ENCODE measurements at places on chromosomes 12 and 14.

DNA sequence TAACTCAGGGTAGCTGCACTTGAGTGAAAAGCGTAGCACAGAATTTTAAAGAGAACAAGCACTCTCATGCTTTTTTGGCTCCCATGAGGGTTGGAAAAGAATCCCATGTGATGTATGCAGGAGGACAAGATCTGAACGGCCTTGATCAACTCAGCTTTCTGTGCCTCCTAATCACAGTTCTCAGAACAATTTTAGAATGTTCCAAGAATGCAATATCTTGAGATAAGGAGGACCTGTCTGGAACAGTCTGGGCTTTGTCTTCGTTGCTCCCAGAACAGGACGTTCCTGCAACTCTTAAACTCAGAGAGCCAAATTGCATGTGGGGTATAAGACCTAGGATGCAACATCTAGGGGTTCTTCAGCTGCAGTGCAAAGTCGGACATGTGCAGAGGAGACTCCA lies 582.7 kb downstream of the RERGL start:
- no peak for DNase-seq

GRCh38 chr14:25090716-25091454 lies 40.9 kb upstream of the STXBP6 start:
- DNase-seq, result no peak

GRCh38 chr12:8844665-8845064 lies 22.2 kb downstream of the A2ML1 start:
- no peak for DNase-seq

DNA sequence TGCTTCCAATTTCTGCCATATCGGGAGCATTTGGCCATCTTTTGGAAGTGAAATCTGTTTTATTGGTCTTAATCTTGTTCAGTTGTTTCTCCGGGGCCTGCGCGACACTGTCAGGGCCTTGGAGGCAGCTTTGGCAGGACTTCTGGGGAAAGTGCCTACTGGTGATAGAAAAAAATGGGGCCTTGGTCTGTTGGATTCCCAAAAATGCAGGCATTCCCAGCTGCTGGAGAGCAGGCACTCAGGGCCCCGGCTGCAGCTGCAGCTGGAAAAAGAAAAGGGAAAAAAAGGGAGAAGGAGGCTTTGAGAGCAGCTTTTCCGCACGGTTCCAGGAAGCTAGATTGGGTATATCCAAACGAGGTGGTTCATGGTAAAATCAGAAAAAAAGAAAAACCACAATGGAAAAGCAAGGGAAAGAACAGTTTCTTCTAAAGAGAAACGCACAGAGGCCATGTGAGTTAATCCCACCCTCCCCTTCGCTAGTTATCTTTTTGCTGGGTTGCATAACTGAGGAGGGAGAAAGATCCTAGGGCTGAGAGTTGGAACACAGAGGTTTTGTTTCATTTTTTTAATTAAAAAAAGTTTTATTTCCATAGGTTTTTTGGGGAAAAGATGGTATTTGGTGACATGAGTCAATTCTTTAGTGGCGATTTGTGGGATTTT lies 134.7 kb upstream of the RFLNA start:
- no peak for DNase-seq
